Fibroblast of skin of left quadriceps (primary cell): ENCODE measurements at places on chromosomes 11 and 22.

GRCh38 chr11:120061761-120062560 is 76.0 kb downstream of the TRIM29 start:
- peak; percentile 8 for DNase-seq

GRCh38 chr11:72721276-72721675 is 30.9 kb downstream of the ARAP1 start:
- DNase-seq, result no peak

- no peak for DNase-seq
Observed at GRCh38 chr11:128318856-128319474, 268.4 kb downstream of the ETS1 start.

DNA sequence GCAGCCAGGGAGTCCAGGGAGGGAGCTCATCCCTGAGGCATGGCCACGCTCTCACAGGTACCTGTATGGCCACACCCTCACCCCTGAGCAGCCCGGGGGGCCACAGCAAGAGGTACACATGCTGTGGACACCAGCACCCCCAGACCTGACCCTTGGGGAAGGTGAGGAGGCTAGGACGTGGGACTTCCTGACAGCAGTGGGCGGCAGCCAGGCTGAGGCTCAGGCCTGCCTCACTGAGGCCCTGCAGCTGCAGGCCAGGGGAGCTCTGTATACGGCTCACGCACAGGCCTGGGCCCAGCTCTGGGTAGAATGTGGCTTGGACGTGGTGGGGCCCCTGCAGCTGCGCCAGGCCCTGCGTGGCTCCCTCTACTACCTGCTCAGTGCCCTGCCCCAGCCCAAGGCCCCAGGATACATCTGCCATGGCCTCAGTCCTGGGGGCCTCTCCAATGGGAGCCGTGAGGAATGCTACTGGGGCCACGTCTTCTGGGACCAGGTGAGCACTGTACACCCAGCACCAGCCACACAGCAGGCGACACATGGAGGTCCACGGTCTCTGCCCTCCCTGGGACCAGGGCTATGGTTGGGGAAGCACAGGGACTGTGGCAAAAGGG is 1.8 kb downstream of the PGGHG start:
- DNase-seq, result no peak

DNA sequence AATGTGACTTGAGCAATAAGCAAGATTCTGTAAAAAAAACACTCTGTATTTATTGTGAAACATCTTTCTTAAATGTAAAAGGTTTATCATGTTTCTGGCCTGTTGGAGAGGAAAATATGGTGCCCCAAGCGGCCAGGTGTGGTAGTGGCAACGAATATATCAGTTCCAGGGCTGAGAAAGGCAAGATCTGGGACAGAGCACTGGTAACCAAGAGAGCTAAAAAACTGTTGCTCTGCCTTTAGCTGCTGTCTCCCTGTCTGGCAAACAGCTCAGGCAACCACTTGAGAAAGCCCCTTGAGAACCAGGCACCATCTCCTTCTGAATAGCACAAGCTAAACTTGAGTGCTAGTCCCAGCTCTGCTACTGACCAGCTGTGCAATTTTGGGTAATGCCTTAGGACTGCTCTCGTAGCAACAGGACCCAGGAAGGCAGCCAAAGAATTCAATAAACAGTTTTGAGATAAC is 129.9 kb downstream of the KCNC1 start:
- DNase-seq, result no peak

DNA sequence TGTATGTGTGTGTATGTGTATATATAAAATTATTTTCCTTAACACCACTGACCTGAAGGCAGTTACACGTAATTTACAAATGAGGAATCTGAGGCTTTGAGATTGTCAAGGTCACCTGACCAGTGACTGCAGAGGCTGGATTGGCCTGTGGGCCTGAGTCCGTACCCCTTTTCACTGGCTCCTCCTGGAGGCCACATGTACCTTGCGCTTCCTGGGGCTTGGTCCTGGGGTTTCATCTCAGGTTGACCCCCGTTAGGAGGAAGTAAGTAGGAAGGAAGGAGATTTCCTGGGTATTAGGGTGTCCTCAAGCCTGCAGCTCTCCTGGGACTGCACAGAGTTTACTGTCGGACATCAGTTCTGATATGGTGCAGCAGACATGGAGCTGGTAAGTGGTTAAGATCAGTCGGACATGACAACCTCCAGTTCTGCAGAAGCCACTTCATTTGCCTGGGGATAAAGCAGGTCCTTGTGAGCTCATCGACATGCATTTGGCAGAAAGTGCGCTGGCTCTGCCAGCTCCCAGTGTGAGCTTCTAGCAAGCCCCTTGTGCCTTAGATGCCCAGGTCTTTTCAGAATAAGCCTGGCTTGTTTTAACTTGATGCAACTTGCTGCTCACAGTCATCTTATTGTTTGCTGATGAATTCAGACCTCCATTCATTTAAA is 36.6 kb downstream of the ST3GAL4 start:
- DNase-seq, result no peak

DNA sequence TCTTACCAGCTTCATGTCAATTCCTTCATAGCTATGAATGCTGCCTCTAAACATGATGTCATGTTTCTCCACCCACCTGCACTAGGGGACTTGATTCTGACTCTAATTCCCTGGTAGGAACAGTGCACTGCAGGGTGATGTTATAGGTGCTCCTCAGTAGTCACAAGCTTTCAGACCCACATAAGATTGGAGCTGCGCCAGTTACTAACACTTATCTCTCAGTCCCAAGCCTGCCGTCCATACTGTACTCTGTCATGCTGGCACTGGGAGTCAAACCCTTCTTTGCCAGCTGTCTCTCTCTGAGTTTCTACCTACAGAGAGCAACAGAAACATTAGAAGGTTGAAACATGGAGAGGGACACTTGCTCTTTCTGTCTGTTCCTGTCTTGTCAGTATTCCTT is 5.5 kb downstream of the OR56A1 start:
- no peak for DNase-seq

GRCh38 chr11:1009991-1010390 is 26.5 kb downstream of the MUC6 start:
- DNase-seq, result no peak

DNA sequence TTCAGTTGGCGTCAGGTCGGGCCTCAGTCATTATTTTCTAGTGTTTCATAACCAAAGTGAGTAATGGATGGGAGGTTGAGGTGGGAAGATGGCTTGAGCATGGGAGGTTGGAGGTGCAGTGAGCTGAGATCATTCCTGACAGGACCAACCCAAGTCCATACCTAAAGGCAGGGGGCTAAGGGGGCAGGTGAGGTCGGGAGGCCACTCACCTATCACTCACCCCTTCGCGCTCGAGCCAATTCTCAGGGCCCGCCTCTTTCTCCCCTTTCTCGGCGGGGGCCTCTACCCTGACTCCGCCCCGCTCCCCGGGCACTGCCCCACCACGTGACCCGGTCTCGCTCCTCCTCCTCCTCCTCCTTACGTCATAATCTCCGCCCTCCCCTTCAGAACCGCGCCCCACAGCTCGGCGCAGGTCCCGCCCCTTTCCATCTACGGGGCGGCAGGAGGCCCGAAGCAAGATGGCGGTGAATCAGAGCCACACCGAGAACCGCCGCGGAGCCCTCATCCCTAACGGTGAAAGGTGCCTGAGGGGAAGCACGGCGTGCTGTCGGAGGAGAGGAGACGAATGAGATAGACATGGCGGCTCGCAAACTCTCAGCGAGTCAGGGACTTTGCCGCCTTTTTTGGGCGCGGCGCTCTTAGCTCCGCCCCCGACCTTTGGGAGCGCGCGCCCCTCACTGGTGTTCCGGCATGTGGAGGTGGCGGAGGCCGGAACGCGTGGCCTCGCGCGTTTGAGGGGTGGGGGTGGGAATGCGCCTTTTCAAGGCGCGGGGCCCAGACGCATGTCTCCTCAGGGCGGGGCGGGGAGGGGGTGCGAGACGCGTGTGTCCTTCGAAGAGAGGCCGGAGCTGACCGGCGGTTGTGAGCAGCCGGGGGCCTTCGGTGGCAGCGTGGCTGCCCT is at the start of gene WBP2NL:
Gene WBP2NL (plus strand): TSS at position 428 of the 901 bp plus-strand sequence. CDS start 31 bp downstream, at position 459.
- DNase-seq, result peak; percentile 56

- no peak for DNase-seq
Observed at GRCh38 chr22:21946262-21946925, 6.3 kb downstream of the PPM1F start.

- no peak for DNase-seq
Observed at GRCh38 chr11:22666688-22667439, 453 bp downstream of the GAS2 start.

DNA sequence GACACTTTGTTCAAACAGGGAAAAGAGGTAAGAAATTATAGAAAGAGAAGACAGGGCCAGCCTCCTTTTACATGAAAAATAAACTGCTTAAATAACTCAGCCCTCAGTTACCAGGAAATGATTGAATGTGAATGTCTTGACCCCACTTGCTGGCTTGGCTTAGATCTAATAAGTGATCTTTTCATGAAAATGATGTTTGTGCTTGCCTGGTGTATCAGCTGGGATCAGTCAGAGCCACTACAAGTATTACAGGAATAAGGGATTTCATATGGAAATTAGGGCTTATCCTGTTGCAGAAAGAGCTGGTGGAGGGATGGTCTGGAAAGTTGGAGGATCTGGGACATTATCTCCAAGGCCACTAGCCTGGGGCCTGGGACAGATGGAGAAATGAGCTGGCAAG is 51.8 kb downstream of the COMMD9 start:
- no peak for DNase-seq

DNA sequence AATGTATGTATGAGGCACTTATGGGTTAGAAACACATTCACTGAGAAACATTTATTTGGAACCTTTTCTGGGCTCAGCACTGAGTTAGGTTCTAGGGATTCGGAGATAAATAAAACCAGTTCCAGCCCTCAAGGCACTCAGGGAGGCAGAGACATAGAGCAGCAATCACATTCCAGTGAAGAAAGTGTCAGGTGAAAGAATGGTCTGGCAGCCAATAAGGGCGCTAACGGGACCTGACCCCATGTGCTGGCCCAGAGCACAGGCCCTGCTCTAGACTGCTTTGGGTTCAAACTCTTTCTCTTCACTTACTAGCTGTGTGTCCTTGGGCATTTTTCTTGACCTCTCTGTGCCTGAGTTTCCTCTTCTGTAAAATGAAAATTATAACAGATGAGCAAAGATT is 146.0 kb upstream of the SYT13 start:
- no peak for DNase-seq

- DNase-seq, result peak; percentile 21
Observed at GRCh38 chr11:61679893-61680621, at the start of gene DAGLA. TSS of gene DAGLA (plus strand) at chr11:61680391. CDS start at chr11:61720156, 39,765 bp downstream.

GRCh38 chr22:43879901-43880540 is 11.8 kb downstream of the PNPLA5 start:
- DNase-seq, result no peak

DNA sequence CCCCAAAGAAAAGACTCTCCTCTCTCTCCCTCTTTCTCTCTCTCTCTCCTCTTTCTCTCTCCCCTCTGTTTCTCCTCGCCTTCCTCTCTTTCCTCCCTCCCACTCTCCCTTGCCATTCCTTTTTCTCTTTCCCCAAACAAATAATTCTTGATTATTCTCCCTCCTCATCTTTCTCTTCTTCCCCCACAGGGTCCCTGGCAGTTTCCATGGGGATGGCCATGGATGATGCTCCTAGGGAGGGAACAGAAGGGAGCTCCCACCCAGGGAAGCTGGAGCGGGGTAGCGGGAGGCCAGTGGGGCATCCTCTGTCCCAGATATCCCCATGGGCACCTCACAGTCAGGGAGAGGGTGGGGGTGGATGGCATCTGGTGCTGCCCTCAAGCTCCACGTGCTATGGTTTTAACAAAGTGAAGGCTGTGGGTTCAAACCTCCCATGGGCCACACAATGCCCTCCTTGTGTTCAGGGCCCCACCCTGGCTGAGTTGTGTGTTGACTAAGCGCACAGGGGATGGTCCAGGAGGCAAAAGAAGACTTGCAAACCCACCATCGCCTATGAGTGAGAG is 266.4 kb downstream of the BUD13 start:
- DNase-seq, result no peak

DNA sequence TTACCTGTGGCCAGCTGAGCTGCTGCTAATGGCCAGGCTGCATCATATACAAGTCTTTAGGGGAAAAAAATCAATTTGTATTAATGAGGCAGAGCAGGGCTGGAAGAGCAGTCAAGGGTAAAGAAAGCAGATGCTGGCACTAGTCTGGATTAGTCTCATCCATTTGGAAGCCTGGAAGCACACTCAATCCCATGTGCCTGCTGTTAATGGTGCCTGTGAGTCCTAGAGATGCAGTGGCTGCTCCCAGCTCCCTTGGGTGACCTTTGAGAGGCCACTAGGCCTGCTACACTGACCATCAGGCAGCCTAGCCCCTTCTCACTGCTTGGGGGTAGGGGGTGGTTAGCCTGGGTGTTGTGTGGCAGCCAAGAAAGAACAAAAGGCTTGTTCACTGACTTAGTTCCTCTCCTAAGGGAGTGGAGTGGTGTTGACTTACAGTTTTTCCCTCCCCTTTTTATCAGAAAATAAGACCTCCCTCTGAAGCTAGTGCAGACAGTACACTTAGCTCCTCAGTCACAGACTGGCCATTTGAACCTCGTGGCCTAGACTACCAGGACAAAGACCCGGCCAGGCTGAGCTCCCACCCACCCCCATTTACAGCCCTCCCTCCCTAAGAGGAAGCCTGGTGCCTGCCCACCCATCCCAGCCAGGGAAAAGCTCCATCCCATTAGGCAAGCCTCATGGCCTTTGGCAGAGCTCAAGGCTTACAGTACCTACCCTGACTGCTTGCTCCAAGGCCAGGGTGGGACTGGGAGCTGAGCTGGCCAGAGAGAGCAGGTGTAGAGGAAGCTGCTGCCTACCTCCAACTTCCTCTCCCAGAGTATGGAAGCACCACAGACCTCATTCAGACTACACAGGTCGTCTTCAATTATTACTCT is 7.8 kb downstream of the PIK3IP1 start:
- DNase-seq, result no peak

DNA sequence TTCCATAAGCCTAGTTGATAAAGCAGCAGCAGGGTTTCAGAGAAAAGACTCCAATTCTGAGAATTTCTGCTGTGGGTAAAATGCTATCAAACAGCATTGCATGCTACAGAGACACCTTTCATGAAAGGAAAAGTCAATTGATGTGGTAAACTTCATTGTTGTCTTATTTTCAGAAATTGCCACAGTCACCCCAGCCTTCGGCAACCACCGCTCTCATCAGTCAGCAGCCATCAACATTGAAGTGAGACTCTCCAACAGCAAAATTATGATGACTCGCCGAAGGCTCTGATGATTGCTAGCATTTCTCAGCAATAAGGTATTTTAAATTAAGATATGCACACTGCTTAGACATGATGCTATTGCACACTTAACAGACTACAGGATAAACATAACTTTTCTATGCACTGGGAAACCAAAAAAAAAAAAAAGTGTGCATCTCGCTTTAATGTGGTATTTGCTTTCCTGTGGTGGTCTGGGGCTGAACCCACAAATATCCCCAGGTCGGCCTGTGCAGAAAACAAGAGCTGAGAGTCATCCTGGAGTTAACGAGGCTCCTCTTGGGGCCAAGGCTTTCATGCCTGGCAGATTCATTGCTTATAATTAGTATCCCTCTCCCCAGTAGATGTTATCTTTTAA is 192.1 kb downstream of the CTTN start:
- no peak for DNase-seq

GRCh38 chr11:79152511-79152910 is 288.3 kb downstream of the TENM4 start:
- no peak for DNase-seq

- DNase-seq, result no peak
Observed at GRCh38 chr11:112260490-112260889, at the start of gene PLET1. TSS of gene PLET1 (minus strand) at chr11:112260860. CDS start at chr11:112260589, 271 bp downstream.
